ENCODE measurements at places on chromosomes 2 and 18.

GRCh38 chr2:168060986-168061750 is 186.2 kb downstream of the STK39 start:
- DNase-seq: no peak

GRCh38 chr2:211879323-211879722 is 659.3 kb downstream of the ERBB4 start:
- DNase-seq: no peak

DNA sequence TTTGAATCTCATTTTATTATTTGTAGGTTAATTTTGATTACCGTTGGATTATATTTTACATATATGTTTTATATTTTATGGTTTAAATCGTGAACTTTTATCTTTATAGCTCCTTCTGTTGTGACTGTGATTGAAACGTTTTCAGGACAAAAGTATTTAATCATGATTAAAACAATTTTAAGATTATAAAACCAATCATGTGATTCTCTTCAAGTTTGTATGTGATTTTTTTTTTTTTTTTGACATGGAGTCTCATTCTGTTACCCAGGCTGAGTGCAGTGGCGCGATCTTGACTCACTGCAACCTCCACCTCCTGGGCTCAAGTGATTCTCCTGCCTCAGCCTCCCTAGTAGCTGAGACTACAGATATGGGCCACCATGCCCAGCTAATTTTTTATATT is 7.2 kb upstream of the RASGRP3 start:
- no peak for DNase-seq

GRCh38 chr18:35376742-35377695 is at the start of gene ZNF396:
TSS of gene ZNF396 (minus strand) at chr18:35377337. CDS start at chr18:35374292, 3,045 bp downstream.
- DNase-seq: peak; percentile 67

- DNase-seq: no peak
These were observed 91.7 kb downstream of the DTNA start for GRCh38 chr18:34801774-34802173.

- no peak for DNase-seq
These were observed 385.2 kb downstream of the TNS1 start for GRCh38 chr2:217617616-217618022.

GRCh38 chr2:108933691-108934117 is 55.3 kb downstream of the EDAR start:
- DNase-seq: no peak

DNA sequence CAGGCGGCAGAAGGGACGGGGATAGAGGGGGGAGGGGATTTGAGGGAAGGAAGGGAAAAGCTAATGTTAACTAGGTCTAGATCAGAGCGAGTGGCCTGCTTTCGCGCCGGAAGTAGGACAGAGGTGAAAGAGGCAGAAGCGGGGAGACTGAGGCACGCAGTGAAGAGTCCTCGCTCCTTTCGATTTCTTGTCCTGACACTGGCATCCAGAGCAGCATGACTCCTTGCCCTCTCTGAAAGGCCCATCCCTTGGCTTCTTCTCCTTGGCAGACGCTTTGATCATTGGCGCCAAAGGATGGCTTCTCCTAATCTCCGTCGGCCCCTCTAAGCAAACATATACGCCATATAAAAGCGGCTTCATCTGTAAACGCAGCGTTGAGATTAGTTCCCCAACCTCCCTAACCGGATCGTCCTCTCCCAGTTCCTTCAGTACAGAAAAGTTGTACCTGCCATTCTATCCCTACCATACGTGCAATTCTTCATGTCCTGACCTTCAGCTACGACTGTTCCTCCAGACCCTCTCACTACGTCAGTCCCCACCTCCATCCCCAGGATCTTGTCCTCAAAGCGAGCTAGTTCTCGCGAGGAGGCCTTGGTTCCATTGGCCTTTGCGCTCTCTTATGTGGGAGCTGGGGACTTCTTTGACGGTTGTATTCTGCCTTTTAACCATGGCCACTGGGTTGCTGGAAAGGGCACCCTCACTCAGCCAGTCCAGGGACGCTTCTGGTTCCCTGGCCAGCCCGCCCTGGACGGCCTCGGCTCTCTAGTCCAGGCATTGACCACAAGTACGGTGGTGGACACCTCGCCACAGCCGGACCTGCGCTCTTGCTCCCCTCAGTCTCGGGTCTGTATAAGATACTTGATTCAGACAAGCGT is 857 bp upstream of the NEUROD1 start:
- DNase-seq: no peak

DNA sequence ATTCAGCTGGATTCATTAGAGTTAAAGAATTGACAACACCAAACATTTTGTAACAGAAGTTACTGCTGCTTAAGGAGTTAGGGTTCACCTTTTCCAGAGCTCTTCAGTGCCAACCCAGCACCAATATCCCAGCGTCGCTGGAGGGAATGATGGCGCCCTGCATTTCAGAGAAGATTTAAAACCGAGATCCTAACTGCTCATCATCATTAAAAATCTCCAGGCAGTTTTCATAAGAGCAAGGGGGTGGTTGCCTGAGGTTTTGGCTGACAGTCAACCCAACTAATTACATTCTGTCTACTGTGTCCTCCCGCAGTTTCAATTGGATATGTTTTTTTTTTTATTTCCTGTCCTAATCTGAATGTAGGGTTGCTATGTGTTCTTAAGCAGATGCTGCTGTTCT is 509.6 kb upstream of the TCF4 start:
- no peak for DNase-seq

GRCh38 chr2:216493334-216493685 is 5.3 kb upstream of the RPL37A start:
- no peak for DNase-seq

- DNase-seq: no peak
These were observed 10.4 kb downstream of the CIB4 start for GRCh38 chr2:26630669-26631360.

GRCh38 chr2:105364436-105365139 is 27.2 kb downstream of the C2orf49 start:
- no peak for DNase-seq

- DNase-seq: no peak
These were observed 49.1 kb downstream of the ARHGAP28 start for GRCh38 chr18:6778459-6779247.

DNA sequence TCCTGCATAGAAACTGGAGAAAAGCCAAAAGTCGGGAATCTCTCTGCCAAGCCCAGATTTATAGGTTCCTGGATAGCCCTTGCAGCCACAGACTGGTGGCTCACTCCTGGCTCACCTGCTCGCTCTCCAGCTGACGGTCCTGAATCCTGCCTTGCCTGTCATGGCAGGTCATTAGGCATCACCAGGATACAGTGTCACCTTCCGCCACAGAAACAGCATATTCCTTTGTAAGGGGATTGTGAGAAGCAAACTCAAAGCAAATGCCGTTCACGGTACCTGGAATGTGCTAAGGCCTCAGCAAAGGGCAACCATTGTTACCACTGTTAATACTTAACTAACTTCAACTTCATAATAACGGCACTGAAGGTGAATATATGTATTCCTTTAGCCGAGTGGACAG is 57.1 kb upstream of the GPR45 start:
- no peak for DNase-seq

DNA sequence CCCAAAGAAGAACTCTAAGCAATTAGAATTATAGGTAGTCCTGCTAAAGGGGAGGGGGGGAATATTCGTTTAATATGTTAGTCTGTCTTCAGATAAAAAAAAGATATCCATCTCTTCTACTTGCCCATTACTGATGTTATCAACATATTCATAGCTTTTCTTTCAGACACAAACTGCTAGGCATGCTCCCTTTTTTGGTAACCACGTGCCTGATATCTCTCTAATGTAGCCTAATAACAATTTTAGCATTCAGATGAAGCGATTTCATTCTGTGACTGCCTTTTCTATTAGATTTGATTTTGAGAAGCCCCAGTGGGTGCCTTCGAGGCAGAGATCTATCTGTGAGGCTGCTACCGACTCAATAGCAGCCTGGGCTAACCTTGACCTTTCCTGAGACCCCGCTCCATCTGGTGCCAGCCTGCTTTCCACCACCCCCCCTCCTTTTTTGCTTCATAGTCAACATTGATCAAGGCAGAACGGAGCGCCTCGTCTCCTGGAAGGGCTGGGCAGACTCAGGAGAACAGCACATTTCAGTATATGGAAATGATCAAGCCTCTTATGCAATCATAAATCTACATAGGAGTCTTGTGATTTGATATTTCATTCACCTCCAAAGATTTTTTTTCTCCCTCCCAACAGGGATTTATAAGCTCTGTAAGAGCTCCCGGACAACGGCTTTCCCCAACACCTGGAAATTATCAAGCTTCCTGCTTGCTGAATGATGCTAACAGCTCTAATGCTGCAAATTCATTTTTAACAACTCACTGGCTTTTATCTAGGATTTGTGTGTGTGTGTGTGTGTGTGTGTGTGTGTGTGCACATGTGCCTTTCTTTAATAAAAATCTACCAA is 14.7 kb upstream of the BCL11A start:
- no peak for DNase-seq

- no peak for DNase-seq
These were observed 127.8 kb upstream of the DDX18 start for GRCh38 chr2:117686699-117687098.

DNA sequence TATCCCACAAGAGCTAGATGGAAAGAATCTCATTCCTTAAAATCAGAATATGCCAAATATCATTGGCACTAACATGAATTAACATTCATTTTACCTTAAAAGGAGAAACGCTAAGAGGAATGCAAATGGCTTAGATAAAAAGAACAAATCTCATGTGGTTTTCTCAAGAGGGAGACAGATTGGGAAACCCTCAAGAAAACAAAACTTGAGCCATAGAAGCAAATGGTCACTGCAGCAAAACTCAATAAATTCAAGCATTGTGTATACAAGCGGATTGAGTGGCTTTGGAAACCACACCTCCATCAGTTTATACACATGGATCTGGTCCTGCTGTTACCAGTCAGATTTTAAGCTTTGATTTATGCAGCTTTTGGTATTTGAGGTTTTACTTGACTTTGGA is 1331.8 kb upstream of the ZEB2 start:
- no peak for DNase-seq

GRCh38 chr2:10947446-10948187 is 35.9 kb downstream of the KCNF1 start:
- DNase-seq: no peak

DNA sequence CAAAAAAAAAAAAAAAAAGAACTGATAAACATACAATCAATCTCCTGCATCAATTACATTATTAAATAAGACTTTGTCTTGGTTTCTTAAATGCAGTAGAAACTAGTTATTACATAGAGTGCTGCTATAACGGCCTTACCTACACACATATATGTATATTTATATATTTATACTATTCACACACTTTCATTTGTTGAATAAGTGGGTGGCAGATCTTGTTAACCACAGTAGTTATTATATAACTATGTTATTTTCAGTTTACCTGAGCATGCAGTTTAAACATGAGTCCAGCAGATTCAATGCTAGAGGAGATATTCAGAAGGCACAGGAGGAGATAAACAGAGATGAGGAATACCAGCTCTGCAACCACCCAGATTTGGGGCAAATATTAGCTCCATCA is 81.5 kb upstream of the CD226 start:
- DNase-seq: no peak

DNA sequence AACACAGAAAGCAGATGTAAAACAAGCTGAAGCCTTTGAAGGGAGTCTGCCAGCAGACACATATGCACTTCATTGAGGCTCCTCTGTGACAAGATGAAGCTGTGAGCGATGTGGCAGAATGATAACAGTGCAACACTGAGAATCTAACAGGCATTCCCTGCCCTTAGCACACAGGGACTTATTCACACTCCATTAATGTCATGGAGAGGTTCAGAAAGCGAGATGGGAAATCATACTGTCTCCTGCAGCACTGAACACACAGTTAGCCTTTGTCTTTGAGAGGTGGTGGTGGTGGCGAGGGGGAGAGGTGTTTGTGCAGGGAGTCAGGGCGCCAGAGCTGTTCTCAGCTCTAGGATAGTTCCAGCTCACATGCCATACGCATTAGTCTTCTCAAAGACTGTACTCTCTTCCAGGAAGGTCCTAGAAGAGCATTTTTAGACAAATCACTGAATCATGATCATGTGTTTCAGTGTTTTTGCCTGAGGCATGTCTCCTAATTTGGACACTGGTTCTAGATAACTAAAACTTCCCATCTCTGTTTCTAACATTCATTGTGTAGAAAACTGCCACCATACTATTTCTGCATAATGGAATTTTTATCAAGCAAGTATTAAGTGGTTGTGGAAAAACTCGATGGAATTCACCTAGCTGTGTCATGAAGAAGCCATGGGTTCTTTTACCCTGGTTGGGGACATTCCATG is 93.5 kb upstream of the ITGB6 start:
- DNase-seq: no peak

- DNase-seq: no peak
These were observed 264.6 kb upstream of the THUMPD2 start for GRCh38 chr2:40043641-40044040.

DNA sequence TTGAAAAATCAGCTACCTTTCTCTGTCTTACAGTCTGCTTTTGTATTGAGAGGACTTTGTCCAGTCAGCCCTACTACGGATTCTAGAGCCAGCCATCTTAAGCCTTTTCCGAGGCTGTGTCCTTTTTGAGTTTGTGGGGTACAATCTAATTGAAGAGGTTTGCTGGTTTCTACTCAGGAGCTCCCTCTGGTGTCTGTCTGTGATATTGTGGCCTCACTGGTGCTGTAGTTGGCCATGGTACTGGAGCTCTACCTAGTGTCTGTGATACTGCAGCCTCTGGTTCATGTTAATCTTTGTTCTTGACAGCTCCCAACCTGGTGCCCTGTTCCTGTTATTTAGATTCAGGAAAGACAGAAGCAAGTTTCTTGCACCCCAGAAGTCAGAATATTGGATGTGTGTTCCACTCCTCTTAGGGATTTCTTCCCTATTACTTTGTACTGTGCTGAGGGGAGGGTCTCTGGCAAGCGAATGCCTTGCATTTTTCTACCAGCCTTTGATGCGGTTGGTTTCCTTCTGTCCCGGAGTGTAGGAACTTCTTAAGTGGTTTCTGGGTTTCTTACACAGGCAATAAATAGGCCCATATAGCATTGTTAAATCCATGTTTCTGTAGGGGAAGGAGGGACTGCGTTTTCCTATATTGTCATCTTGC is 78.5 kb downstream of the ACSL3 start:
- DNase-seq: peak; percentile 30

DNA sequence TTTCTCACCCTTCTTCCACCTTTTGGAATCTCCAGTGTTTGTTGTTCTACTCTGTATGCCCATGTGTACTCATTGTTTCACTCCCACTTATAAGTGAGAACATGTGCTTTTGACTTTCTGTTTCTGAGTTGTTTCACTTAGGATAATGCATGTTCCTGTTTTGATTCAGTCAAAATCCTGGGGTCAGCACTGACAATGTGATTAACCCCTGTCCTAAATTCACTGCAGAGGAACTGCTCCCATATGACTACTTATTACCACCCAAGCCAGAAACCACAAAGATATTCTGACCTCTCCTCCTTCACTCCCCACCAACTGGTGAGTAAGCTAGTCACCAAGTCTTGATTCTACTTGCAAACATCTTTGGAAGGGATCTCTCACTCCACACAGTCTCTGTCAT is 251.4 kb upstream of the TCF4 start:
- no peak for DNase-seq

- DNase-seq: no peak
These were observed 147.6 kb downstream of the CYP26B1 start for GRCh38 chr2:72000110-72000509.

DNA sequence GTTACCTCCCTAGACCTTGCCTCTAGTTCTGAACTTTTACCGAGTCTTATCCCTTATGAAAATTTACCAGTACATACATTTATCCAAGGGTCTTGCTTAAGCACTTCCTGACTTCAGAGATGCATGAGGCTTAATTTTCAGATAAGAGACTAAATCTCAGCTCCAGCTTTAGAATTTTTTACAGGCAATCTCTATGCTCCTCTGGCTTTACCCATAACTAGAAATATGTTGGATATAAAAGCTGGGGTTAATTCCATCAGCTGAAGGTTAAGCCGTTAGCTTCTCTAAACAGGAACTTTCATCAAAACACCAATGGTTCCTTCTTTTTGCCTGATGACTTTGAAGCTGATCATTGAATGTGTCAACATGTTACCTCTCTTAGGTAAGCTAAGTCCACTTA is 205.1 kb downstream of the GCA start:
- no peak for DNase-seq

Measured in central memory CD4-positive, alpha-beta T cell (primary cell).